ENCODE measurements at places on chromosomes 2 and 18.

DNA sequence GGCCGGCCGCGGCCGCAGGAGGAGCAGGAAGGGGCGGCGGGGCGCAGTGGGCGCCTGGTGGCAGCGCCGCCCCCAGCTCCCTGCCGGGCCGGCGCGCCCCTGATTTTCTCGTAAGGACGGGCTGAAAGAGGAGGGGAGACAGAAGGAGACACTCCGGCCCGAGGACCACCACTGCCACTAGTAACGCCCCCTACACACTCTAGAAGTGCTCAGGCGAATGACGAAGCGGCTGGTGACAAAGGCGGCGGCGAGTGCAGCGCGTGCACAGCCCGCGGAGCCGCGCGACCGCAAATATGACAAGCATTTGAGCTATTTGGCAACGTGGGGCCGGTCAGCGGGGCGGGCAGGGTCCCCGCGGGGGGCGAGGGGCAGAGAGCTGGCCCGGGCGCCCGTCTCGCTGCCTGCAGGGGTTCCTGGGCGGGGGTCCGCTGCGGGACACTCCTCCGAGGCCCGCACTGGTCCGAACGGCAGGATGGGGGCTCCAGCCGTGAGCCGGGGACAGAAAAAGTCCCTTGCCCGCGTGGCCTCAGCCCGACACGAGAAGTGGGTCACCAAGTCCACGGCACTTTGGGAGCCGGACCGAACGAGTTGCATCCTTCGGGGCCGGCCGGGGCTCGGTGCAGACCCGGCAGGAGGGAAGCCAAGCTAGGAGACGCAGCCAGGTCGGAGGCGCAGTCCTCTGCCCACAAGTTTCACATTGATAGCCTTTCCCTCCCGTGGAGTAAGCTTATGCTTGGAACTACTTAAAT is 524 bp upstream of the SERTAD2 start:
- DNase-seq = no peak

GRCh38 chr18:34549367-34549766 is 160.7 kb upstream of the DTNA start:
- DNase-seq = no peak

- DNase-seq = no peak
Observed at GRCh38 chr2:220665108-220665471, 907.0 kb downstream of the EPHA4 start.

DNA sequence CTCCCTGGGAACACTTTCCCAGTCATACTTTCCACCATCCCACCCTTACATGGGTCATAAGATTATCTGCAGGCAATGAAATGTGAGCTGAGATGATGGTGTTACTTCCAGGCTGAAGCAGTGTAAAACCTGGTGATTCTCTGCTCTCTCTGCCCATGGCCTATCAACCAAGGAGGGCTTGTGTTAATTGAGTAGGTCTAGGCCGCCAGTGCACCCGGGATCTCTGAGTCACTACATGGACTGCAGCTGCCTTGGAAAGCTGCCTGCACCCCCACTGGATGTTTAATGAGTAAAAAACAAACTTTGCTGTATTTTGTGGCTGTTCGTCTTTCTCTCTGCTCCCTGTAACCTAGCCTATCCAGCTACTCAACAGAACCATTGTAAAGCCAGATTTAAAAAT is 451.7 kb upstream of the SMIM21 start:
- DNase-seq = no peak

DNA sequence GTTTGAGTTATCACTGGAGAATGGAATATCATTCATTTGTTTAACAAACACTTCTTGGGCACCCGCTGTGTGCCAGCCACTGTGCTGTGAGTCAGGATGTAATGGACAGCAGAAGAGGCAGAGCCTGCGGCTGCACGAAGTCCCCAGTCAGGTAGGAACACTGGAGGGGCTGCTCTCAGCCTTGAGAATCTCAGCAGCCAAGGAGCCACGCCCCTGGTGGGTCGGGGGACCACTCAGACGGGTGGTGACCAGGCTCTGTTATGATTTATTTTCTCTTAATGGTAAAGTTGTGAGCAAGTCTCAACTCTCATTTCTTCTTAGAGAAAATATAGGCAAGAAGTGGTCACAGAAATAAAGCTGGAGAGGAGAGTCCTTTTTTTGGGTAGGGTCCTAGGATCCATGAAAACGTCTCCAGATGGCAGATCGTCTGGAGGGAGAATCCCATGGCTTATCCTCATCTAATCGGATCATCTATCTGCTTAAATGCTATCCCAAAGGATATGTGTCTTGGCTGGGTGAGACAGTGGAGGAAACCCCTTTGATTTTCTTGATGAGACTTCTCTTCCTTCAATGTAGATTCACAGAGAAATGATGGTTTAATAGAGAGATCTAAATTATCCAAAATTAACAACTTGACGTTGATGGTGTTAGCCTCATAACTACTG is 129.1 kb upstream of the LGALSL start:
- no peak for DNase-seq

- DNase-seq = no peak
Observed at GRCh38 chr2:200348897-200349563, 42.5 kb downstream of the SPATS2L start.

- DNase-seq = peak; percentile 71
Observed at GRCh38 chr18:79405781-79406575, 10.2 kb downstream of the NFATC1 start.

GRCh38 chr2:16725549-16725948 is 59.9 kb upstream of the CYRIA start:
- DNase-seq = no peak

- peak; percentile 20 for DNase-seq
Observed at GRCh38 chr2:200862532-200863000, 1.9 kb downstream of the CLK1 start.

GRCh38 chr2:241150660-241151530 is 628 bp downstream of the PPP1R7 start:
- DNase-seq = no peak

GRCh38 chr2:30385327-30385726 is 61.7 kb upstream of the LCLAT1 start:
- no peak for DNase-seq

DNA sequence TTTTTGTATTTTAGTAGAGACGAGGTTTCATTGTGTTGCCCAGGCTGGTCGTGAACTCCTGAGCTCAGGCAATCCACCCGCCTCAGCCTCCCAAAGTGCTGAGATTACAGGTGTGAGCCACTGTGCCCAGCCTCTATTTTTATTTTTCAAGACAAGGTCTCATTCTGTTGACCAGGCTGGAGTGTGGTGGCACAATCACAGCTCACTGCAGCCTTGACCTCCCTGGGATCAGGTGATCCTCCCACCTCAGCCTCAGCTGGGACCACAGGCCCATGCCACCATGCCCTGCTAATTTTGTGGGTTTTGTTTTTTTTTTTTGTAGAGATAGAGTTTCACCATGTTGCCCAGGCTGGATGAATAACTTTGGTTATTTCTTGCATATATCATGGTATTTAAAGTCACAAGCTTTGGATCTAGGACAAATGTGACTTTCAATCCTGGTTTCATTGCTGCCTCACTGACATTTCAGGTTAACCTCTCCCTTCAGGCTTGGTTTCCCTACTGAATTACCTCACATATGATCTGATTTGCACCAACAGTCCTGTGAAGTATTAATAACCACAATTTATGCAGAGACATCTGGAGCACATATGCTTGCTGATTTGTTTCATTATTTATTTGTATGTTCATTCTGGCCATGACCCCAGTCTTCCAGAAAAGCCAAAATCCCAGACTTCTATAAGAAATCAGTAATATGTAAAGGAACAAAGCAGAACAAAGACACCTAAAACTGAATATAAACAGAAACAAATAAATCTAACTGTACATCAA is 17.5 kb upstream of the RAB31 start:
- no peak for DNase-seq

DNA sequence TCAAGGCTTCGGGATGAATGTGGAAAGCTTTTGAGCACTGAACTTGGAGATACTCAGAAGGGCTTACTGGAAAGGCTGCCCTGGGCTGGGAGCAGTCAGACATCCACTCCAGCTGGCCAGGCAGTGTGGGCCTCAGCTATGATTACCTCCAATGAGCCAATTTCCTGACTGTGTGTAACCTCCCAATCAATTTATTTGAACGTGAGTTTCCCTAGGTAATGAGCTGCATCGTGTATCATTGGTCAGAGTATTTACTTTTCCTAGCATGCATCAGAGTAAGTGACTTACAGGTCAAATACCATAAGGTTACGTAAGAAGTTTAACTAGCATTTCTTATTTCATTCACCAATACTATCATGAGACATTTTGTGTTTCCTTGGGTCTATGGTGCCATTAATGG is 11.0 kb upstream of the CTAGE1 start:
- DNase-seq = no peak

DNA sequence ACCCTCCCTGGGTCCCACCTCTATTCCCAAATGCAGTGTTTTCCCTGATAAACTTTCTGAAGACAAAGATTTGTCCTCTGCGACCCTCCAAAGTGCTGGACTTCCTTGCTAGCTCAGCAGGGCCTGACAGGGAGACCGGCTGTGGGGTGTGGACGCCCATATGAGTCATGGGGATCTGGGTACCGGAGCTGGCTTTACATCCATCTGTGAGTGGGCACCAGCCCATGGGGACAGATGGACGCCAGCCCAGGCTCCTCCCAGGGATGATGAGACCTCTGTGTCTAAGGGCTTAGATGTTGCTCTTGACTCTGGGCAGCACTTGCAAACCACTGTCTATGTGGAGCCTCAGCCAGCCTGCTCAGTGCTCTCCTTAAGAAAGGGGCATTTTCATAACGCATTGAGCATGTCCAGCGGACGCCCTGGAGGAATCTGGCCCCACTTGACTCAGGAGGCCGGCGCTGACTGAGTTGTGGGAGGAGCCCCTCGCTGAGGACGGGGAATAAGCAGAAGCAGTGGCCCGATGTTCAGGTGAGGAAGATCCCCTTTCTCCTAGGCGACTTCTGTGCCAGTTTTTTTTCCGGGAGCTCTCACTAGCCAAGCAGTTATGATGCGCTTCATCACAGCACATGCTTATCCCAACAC is 229.4 kb upstream of the MYT1L start:
- no peak for DNase-seq

DNA sequence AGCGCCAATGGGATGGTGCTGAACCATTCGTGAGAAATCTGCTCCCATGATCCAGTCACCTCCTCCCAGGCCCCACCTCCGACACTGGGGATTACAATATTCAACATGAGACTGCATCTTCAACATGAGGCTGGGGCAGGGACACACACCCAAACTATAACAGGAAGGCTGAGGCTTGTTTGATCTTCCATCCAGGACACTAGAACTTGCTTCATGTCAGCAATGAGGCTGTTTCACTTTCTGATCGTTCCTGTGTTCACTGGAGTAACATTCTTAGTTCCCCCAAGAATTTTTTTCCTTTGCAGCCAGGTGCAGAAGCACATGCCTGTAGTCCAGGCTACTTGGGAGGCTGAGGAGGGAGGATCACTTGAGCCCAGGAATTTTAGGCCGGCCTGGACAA is 30.8 kb upstream of the SOX11 start:
- DNase-seq = no peak

DNA sequence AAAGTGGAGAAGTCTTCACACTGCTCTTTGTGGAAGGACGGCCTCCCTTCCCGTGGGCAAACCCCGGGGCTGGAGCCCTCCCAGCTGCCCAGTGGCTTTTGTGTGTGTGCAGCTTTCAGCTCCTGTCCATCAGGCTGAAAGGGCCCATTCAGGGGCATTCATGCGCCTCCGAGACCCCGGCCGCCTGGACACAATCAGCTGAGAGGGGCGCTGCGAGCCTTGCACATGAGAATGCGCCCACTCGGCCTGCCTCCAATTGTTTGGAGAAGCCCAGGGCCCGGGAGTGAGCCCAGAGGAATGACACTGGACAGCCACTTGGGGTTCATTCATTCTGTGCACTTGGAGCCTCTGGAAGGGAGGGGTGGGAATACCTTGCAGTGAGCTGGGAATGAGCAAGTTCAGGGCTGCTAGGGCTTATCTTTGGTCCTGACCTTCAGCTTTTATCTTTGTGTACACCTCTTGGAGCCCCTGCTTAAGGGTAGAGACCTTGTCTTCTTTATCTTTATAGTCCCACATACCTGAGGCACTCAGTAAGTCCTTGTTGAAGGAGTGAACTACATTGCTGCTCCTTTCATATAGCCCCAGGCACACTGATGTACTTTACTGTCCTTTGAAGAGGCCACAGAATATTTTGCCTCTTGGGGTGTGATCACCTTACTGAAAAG is 56.5 kb downstream of the TCF7L1 start:
- DNase-seq = no peak

GRCh38 chr2:45697190-45697589 is 45.7 kb downstream of the PRKCE start:
- DNase-seq = no peak

DNA sequence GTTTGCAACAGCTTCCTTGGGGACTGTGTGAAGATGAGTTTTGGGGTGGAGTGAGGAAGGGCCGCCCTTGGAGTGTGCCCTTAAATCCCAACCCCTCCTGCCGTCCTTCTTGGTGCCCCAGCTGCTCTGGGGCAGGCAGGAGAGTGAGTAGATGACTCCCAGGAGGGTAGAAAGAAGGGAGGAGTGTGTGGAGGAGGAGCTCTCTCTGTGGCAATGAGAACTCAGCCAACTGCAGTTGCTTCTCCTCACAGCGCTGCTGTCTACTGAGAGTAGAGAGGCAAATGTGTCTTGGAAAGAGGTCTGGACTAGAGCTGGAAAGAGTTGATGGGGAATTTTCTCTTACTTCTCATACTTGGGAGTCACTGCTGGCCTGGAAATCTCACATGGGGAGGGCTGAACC is 21.8 kb upstream of the SIX2 start:
- no peak for DNase-seq

GRCh38 chr2:115161771-115162493 is 719.5 kb downstream of the DPP10 start:
- DNase-seq = no peak

GRCh38 chr2:82301506-82301905 is 1997.0 kb upstream of the LRRTM1 start:
- no peak for DNase-seq

DNA sequence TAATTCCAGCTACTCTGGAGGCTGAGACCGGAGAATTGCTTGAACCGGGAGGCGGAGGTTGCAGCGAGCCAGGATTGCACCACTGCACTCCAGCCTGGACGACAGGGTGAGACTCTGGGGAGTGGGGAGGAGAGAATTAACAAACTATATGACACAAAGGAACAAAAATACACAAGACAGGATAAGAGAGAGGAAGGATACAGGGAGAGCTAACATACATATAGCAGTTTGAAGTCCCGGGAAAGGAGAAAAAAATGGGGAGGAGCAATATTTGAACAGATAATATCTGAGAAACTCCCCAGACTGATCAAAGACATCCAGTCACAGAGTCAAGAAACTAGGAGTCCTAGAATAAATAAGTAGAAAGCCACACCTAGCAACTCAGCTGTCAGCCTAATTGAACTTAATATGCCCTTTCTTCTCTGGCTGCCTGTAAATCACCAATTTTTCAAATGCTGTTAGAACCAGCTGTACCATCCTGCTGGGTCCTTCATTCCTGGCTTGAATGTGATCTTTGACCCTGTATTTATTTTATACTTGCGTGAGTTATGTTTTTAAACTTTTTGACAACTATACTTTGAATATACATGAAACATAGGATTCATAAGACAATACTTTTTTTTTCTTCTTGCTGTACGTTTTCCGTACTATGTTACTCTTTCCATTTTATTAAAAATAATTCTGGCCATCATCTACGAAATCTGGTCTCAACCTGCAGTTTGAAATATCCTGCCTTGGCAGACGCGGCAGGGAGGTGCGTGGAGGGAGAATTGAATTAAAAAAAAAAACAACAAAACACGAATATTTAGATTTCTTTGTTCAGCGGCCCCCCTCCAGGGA is 876 bp upstream of the CYP27A1 start:
- no peak for DNase-seq

- no peak for DNase-seq
Observed at GRCh38 chr2:150619607-150620330, 132.3 kb upstream of the RND3 start.

All from stimulated activated CD8-positive, alpha-beta memory T cell treated with anti-CD3 and anti-CD28 coated beads, Interleukin-15, amount 100 ng/mL, for 1 hour (primary cell).